ENCODE measurements at places on chromosomes 6 and 20.

DNA sequence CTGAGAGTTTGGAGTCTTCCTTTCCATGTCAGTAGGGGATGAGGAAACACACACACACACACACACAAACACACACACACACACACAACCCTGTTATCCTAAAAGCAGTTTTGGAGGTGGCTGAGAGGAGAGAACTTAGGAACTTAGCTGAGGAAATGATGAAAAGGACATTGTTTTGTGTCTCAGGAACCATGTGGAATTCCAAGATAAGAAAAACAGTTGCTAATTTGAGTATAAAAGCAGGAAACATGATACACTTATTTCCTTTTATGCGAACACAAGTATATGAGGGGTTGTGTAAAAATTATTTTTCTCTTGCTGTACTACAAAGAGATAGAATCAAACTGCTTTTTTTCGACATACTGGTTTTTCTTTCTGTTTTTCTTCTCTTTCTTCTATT lies at the start of gene MYCT1:
TSS of gene MYCT1 (plus strand) at position 264 of the 400 bp plus-strand sequence. CDS start at position 270, 6 bp downstream.
- DNase-seq = no peak

- DNase-seq = peak; percentile 62
Measured at GRCh38 chr6:136593748-136594490, 43.7 kb upstream of the MAP7 start.

GRCh38 chr6:97666889-97667288 lies 383.9 kb upstream of the MMS22L start:
- DNase-seq = no peak

GRCh38 chr6:135617222-135617621 lies 119.7 kb upstream of the AHI1 start:
- no peak for DNase-seq

DNA sequence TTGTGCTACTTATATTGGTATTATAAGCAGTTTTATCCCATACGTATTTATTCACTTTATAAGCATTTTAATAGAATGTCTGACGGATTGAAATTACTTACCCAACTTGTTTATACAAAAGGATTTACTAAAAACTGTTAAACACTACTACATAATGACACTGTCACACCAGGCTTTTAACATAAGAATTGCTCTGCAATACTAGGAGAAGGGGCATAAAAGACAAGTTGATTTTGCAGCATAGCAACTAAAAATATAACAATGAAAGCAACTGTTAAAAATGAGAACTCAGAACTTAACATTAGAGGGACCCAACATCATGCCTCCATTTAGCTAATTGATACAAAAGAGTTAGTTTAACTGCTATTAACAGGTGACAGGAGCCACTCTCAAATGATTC lies 995.3 kb downstream of the PHF3 start:
- DNase-seq = no peak

DNA sequence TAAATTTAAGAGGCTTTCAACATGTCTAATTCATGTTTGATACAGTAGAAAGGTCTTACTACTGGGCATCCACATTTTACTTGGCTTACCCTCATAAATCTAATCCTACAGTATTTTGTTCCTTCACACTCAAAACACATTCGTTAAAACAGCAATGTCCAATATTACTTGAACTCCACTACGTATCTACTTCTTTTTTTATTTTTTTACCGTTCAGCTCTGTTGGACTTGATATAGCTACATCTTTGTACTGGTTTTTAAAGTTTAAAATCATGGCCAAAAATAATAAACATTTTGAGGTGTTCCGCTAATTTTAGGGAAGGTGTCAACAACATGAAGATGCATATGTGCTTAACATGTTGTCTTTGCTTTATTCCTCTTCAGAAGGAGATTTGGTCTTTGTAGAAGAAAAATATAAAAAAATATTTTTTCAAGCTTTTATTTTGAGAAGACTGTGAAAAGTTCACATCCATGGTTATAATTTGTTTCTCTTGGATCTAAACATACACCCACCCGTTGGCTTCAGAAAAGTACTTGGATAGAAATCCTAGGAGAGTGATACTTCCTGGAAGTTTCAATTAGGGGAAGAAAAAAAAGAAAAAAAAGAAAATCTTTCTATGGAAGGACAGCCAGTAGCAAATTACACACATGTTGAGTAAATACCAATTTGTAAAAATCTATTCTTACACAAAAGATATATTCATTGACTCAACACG lies 71.5 kb downstream of the EPB41L2 start:
- no peak for DNase-seq

GRCh38 chr6:53799340-53799739 lies 4.5 kb downstream of the LRRC1 start:
- DNase-seq = no peak

DNA sequence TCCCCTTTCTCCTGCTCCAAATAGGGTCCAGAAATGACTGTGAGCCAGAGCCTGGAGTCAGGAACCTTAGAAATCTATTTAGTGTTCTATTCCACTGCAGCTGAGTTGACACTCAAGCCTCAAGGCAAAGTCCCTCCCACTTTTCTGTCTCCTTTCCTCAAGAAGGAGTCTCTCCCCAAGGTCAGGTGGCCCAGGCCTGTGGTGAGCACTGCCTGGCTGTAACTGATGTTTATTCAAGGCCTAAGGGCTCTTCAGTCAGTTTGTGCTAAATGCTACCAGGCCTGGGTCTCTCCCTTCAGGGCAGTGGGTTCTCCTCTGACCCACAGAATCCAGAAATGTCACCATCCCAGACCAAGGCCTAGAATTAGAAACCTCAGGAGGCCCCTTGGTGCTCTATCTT lies 1042.9 kb upstream of the EPHA7 start:
- DNase-seq = no peak

DNA sequence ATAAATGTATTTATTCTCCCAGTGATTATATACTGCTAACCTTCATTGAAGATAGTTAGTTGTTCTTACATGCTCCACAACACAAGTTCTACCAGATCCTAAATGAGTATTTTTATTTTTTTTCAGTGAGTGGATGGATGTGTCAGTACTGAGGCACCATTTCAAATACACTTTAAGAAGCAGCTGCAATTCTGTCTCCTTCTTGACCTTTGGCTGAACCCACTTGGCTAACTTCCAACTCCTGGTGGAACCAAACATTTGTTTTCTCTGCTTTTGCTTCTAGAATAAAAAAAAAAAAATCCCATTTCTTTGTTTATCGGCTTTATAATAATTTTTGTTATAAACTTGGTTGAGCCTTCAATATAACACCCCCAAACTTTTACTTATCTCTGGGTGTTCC lies 458.3 kb upstream of the MAP3K7 start:
- DNase-seq = no peak

DNA sequence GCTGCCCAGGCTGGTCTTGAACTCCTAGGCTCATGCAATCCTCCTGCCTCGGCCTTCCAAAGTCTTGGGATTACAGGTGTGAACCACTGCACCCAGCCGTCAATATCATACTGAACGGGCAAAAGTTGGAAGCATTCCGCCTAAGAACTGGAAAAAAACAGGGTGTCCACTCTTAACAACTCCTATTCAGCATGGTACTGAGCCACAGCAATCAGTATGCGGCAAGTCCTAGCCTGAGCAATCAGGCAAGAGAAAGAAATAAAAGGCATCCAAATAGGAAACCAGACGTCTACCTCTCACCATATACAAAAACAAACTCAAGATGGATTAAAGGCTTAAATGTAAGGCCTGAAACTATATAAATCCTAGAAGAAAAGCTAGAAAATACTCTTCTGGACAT lies 83.1 kb downstream of the FKBP5 start:
- no peak for DNase-seq

GRCh38 chr6:107712237-107712664 lies 111.9 kb downstream of the SCML4 start:
- no peak for DNase-seq

Data from CD4-positive, alpha-beta T cell treated with Interleukin-12 subunit alpha and Interleukin-12 subunit beta, for 1 hour (primary cell).